ENCODE measurements at places on chromosomes 16 and 17.
A peak's percentile ranks its signal among the peaks of the same experiment; 100 is the strongest.

DNA sequence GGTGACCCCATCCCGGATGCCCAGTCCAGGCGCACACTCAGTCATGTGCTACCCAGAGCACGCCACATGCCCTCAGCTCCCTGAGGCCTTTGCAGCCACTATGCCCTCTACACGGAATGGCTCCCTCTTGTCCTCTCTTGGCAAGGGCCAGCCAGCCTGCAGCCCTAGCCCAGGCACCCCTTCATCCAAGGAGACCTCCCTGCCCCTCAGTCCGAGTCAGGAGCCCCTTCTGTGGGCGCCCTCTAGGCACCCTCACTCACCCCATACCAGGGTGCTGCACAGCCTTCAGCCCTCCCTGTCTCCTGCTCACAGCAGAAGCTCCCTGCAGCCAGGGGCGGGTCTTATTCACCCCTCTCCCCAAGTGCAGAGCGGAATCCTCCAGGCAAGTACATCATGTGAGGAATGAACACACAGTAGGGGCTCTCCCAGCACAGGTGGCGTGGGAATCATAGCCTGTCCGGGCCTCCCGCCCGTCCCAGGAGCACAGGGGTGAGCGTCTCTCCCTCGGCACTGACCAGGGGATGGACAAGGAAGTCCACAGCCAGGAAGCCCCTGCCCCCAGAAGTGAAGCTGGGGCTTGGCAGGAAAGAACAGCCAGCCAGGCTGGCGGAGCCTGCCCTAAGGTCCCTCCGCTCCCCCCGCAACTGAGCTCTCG, 186.9 kb downstream of the RBFOX3 start:
- no peak for DNase-seq

DNA sequence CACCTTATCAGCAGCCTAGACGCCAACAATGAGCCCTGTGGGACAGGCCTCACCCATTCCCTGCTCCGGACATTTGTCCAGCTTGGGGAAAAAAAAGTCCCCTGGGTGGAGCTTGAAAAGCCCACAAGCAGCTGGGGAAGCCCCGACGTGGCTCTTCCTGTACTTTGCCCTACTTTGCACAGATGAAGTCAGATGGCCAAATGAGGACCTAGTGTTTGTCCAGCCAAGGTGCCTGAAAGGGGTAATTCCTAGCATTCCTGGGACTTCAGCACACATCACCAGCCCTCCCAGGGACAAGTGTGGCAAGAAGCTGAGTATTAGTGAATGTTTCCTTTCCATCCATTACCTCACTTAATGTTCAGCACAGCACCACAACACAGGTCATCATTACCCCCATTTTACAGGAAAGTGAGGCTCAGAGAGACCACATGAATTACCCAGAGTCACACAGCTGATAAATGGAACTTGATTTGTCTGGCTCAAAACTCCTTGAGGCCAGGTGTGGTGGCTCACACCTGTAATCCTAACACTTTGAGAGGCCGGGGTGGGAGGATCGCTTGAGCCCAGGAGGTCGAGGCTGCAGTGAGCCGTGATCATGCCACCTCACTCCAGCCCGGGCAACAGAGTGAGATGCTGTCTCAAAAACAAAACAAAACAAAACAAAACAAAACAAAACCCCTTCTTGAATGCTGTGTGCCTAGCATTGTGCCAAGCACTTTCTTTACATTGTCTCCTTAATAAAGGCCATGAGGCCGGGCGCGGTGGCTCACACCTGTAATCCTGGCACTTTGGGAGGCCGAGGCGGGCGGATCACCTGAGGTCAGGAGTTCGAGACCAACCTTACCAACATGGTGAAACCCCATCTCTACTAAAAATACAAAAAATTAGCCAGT, 19.9 kb upstream of the PLLP start:
- DNase-seq: no peak

DNA sequence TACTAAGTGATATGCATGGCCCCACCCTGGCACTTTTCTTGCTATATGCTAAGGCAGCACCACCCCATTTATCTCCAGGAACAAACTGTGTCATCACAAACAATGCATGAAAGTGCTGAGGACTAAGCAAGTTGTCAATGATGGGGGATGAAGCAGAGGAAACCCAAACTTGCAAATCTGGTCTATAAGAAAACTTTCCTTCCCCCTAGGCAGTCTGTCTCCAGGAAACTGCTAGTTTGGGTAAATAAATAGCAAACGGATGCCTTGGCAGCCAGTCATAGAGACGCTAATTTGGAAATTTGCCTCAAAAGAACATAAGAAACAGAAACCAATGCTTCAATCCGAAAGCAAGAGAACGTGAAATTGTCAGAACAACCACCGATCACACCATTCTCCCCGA, 5.6 kb upstream of the HSBP1 start:
- DNase-seq: no peak

GRCh38 chr16:81933361-81933760, 77.9 kb downstream of the SDR42E1 start:
- DNase-seq: no peak

DNA sequence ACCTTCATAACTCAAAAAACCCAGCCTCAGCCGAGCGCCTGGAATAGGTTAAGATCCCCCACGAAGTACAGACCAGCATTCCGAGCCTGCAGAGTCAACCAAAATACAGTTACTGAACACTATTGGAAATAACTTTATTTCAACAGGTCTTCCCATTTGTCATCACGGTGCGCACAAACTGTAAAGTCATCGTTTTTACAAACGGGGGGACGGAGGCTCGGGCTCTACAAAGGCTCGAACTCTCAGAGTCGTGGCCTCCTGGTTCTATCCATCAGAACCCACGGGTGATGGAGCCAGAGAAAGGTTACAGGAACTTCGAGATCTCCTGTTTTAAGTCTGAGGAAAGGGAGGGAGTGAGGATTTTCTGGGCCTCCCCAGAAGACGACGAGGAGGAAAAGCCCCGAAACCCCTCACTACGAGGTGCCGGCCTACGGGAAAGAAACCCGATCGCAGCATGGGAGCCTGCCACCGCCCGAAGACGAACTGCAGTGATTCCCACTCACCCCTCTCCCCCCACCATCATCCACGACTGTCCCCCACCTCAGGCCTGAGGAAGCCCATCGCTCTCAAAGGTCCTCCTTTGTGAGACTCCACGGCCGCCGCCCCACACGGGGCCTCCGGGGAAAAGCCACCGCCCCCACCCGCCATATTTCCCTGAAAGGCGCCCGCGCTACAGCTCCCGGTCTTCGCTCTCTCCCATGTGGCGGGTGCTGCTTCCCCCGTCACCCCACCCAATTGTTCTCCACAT, 917 bp downstream of the YWHAE start:
- DNase-seq: peak; percentile 47

- DNase-seq: no peak
Measured at GRCh38 chr17:80049986-80050385, 13.5 kb downstream of the CCDC40 start.
